ENCODE measurements at places on chromosomes 11 and 22.
A peak's percentile ranks its signal among the peaks of the same experiment; 100 is the strongest.

DNA sequence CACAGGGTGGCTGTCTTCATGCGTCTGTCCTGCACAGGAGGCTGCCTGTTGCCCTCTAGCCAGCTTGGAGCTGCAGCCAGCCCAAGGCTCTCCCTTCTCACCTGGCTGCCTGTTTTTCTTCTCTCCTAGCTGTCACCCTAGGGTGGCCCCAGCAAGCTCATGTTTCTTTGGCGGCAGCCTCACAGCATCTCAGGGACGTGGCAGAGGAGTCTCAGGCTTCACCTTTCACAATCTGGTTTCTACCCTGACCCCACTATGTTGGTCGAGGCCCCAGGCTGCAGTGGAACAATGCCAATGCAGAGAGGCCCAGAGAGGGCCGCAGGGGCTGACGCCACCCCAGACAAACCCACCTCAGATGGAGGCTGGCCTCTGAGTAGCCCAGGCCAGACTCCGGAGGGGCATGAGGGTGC is 2.5 kb upstream of the CLDN5 start:
- DNase-seq: no peak

DNA sequence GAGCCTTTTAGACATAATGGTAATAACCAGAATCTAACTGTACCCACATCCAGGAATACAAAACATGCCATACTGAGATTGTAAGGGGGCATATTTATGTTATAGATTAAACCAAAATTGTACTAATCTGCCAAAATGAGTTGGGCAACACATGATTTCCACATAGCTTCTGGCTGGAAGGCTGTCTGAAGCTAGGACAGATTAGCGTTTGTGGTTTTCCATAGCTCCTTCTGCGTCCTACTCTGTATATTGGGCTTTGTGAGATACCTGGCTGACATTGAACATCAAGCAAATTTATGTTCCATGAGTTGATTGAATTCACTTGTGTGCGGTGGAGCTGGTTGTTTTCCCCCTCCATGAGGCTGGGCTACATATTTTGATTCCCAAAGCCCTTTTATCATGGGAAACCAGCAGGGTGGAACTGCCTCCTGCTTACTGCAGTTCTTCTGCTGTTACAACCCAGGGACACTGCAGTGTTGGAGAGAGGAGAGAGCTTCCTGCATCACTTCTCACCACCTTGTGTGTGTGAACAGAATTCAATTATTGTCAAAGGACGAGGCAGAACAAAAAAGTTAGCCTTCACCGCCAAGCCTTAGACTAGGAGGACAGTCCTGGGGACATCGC is 114.9 kb downstream of the C11orf91 start:
- DNase-seq: peak; percentile 33

DNA sequence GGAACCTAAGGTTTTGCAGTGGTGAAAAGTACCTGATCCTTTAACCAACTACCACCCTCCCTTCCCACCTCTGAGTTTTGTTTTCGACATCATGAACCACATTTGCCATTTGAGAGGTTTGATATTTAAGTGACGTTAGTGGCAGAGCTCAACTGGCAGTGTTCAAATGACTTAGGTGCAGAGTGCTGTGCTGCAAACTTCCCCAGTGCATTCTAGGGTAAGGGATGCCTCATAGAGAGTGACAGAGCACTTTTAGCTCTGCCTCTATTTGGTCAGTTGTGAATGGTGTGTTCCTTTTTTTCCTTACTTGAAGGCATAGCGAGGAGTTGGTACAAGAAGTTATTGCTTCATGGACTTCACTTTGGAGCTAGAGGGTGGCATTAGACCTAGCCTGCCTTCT is 9.4 kb downstream of the BMAL1 start:
- no peak for DNase-seq

GRCh38 chr11:117302228-117302627 is 11.1 kb downstream of the BACE1-AS start:
- DNase-seq: no peak

Data from AG10803 (cell line).